CD8-positive, alpha-beta T cell (primary cell): ENCODE measurements at places on chromosomes 7 and 10.

GRCh38 chr10:128147064-128147463 is 20.8 kb upstream of the MKI67 start:
- no peak for DNase-seq

DNA sequence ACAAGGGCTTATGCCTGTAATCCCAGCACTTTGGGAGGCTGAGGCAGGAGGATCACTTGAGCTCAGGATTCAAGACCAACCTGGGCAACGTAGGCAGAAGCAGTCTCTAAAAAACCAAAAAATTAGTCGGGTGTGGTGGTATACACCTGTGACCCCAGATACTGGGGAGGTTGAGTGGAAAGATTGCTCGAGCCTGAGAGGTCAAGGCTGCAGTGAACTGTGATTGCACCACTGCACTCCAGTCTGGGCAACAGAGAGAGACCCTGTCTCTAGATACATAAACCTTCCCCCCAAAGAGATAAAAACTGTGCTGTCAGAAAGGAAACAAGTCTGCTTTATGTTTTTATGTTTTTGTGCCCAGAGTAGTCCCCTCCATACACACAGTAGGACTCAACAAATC is 27.5 kb upstream of the CDK13 start:
- DNase-seq, result no peak

GRCh38 chr7:40530292-40530691 is 395.5 kb downstream of the SUGCT start:
- DNase-seq, result no peak

DNA sequence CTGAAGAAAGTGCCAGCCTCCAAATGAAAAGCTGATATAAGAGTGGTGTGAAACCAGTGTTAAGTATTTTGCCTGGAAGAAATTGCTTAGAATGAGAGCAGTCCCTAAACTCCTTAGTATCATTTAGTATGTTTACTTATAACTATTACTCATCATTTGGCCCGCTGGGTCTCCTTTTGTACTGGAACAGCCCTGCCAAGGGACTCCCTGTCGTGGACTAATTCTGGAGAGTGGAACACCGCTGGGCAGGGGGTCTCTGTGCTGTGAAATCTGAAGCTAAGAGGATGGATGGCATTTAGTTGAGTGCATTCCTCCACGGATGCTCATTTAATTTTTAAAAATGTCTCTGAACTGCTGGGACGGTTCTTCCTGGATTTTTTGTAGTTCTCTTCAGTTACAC is 889.9 kb upstream of the C7orf33 start:
- no peak for DNase-seq

GRCh38 chr10:111871458-111871857 is 312.1 kb downstream of the GPAM start:
- no peak for DNase-seq

DNA sequence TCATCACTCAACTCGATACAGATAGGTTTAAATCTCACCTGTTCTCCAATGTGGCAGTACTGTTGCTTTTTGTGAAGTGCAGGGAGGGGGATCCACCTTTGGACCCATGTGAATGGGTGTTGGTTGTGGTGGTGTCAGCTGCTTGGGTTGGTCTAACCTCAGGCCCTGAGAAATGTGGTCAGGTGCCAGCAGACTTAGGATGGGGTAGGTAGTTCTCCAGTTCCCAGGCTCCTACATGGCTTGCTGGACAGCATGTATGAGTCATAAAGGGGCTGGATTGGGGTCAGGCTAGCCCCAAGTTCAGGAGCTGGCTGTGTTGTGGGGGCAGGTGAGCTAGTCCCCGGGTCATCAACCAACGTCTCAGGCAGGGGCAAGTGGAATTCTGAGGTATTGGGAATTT is 472.6 kb upstream of the CNTNAP2 start:
- DNase-seq, result no peak

- no peak for DNase-seq
These were observed 93.8 kb upstream of the IKZF1 start for GRCh38 chr7:50210706-50211115.

DNA sequence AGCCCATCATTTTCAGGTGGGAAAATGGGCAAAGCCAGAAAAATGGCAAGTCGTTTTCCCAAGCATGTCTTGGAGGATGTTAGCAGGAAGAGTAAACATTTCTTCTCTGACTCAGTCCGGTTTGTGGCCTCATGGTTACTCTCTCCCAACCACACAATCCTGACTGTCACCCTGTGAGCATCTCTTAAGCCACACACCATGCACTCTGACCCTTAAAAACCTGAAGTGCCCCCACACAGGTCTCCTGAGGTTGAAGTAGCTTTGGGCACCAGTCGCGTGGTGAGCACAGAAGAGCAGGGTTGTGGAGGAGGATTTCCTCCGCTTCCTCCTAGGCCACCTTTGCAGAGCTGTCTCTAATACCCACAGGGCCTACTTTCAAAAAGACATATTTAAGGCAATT is 387.3 kb upstream of the NPVF start:
- DNase-seq, result no peak

DNA sequence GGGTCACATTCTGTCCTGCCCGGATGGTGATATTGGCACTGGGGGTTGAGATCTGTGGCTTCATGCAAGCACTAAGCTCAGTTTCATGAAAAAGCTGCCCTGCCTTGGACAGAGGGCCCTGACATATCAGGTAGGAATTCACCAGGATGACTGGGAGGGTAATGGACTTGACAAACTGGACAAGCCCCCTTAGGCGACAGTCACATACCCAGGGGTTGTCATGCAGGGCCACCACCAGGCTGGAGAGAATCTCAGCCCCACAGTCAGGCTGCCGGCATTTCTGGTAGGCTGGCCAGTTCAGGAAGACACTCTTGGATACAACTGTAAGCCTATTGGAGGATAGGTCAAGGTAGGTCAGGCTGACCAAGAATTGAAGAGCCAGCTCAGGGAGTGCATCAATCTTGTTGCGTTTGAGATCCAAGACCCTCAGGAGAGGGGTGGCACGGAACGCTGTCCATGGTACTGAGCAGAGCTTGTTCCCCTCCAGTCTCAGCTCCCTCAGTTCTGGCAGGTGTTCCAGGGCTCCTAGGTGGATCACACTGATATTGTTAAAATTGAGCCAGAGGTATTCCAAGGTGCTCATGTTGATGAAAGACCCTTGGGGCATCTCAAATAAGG is 824 bp downstream of the LRIT2 start:
- no peak for DNase-seq

- DNase-seq, result no peak
These were observed 29.6 kb upstream of the SOSTDC1 start for GRCh38 chr7:16494955-16495719.

DNA sequence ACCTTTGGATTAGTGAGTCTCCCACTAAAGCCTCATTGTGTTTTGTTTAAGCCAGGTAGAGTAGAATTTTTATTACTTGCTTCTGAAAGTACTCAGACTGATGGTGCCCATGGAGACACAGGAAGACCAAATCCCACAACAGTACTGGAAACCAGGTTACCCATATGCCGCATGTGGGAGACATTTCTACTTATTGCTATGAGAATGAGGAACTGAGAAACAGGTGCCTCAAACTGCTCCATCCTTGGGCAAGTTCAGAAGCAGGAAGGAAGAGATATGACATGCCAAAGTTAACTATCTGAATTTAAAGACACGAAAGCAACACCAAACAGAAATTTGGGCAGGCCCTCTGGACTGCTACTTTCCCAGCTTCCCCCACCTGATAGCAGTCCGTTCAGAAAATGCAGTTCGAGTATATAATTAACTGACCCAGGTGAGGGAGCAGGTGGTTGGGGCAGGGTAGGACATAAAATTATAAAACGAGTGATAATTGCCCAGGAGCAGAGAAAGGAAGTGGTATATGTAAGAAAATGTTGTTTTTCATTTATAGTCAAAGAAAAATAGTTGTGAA is 382.3 kb upstream of the MTPN start:
- no peak for DNase-seq

DNA sequence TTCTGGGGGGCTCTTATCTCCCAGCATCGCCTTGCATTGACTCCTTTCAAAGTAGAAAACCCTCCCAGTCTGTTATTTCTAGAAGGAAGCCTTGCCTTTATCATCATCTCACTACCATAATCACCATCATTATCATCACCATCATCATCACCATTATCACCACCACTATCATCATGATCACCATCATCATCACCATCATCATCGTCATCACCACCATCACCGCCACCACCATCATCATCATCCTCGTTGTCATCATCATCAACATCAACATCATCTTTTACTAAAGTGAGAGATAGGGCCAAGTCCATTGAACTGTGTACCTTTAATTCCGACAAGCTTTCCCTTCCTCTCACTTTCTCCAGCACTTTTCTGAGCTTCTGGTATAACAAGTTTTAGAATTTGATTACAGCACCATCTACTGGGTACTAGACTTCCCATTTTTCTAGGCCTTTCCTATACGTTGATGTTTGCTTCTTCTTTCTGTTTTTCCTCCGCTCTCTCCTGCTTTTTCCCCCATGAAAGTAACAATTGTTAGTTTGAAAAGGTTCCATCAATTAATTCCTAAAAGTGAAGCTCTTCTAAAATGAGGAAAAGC is 226.4 kb downstream of the BUB3 start:
- DNase-seq, result no peak

DNA sequence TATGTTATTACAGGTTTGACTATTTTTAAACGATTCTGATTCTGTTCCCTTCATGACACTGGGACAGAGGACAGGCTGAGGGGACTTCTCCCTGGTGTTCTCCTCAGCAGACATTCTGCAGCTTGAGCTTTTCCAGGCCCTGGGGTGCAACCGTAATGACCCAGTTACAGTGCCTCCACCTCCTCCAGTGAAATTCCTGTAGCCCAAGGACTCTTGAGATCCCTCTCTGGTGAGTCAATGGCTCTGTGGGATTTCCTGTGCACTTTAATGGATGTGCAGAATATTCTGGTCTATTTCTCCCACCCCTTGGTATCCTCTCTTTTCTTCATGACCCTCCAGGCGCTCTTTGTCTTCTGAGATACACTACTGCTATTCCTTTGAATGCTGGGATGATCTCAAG is 319.3 kb downstream of the INHBA start:
- DNase-seq, result no peak

- DNase-seq, result no peak
These were observed 107.7 kb downstream of the CACNA2D1 start for GRCh38 chr7:82335927-82336326.

DNA sequence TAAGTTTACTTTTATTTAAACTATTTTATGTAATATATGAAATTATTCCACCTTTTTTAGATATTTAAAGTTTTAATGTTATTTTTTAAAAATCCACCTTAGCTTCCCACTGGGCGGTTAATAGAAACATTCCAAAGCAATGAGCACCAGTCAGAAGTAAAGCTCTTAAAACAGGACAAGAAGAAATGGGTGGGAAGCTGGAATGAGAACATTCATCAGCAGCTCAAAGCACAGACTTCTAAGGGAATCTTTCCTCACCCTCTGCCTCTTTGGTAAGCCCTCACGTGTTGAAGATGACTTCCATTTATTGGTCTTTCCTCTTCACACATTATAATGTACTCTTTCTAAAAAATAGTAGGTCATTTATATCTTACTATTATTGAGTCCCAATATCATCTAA is 3.1 kb downstream of the AGMO start:
- DNase-seq, result no peak

GRCh38 chr7:139112316-139112715 is 2.8 kb upstream of the ZC3HAV1 start:
- DNase-seq, result no peak

DNA sequence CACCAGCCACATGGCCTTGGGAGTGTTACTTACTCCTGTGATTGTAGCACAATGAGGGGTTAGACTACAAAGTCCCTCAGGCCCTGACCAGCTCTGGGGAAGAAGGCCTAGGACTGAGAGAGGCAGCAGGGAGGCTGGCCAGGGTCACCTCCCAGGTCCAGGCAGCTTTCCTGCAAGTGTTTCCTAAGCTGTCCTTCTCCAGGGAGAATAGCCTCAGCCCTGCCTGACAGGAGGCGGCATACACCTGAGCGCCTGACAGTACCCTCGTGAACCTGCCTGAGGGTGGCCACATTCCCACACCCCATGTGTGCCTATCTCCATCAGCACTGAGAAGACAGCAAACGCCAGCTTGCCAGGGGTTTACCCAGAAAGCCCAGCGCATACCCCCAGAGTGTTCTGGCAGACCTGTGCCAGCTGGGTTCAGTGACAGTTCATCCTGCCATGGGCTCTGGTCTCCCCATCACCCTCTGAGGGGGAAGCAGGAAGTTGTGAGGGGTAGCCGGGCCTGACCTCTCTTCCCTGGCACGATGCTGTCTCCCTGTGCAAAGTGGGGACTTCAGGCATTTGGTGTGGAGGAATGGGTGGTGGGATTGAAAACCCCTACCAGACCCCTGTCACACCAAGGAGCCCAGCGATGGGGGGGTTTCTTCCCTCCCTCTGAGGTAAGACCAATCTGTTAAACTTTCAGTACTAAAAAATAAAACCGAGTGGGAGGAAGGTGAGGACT is 56.3 kb upstream of the CAMK2B start:
- DNase-seq, result no peak

GRCh38 chr10:124322191-124322980 is 96.3 kb downstream of the OAT start:
- DNase-seq, result no peak

- no peak for DNase-seq
These were observed 106.8 kb upstream of the FOXK1 start for GRCh38 chr7:4575254-4575653.

DNA sequence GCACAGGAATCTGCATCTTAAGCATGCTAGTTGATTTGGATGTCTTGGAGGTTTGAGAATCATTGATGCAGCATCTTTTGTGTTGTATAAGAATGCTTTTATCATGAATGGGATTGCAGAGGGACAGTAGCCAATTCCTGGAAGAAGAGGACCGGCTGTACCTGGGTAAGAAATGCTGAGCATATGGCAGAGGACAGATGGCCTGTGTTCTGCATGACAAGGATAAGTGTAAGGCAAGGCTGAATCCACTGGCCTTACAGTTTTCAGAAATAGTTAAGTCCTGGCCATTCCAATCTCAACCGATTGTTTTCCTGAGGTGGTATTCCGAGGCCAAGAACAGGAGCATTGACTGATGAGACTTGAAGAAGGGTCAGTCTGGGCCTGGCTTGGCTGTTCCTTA is 24.4 kb upstream of the KBTBD2 start:
- DNase-seq, result no peak

DNA sequence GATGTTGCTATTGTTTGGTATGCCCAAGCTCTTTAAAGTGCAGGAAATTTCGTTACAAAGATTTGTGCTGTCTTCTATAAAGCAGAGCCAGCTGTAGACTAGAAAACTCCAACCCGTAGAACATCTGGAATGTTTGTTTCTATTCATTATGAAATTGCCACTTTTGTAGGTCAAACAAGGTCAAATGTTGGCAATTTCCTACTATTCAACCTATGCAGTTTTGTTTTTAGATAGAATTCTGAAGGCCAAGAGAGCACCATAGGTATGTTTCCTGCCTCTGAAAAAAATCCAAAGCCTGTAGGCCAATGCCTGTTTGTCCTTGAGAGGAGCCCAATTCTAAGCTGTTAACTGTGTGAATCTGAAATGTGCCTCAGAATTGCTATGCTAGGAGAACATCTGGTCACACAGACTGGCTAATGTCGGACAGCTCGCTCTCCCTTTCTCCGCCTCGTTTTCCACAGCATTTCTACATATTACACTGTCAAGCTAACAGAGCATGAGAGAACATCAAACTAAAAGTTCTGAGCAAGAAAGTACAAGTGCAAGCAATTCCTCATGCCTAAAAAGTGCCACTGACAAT is 267.2 kb upstream of the LRGUK start:
- DNase-seq, result no peak

GRCh38 chr7:155456738-155457543 is 988 bp upstream of the EN2 start:
- peak; percentile 13 for DNase-seq

- DNase-seq, result no peak
These were observed 489.2 kb downstream of the ZNF33B start for GRCh38 chr10:42149027-42149700.
